Stimulated activated CD4-positive, alpha-beta T cell treated with anti-CD3 and anti-CD28 coated beads, TNF-alpha, amount 100 ng/mL, for 1 hour (primary cell): ENCODE measurements at places on chromosomes 12 and 14.

GRCh38 chr12:95201056-95201670 lies 16.1 kb downstream of the FGD6 start:
- DNase-seq, result no peak

DNA sequence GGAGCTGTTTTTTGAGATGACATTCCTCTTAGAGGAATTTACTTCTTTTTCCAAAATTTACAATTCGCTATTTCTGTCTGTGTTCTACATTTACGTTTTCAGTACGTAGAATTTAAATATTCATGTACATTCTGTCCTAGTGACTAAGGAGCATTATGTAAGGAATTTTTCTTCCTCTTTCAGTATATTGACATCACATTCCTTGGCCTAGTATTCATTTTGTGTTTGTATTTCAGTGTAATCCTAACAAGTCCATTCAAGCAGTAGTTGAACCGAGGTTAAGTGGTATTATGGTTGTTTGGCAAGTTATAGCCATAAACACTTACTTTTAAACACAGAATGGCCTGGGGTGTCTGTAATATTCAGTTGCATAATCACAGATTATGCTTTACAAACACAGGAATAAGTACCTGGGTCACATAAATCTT lies 465.2 kb downstream of the PCNX1 start:
- no peak for DNase-seq

- no peak for DNase-seq
Observed at GRCh38 chr12:26668230-26668629, 164.8 kb downstream of the ITPR2 start.

GRCh38 chr14:75906680-75907280 lies 75.0 kb downstream of the TGFB3 start:
- DNase-seq, result peak; percentile 27

GRCh38 chr14:102094101-102094500 lies 7.3 kb upstream of the HSP90AA1 start:
- no peak for DNase-seq

- DNase-seq, result no peak
Observed at GRCh38 chr12:20616093-20616492, 79.0 kb upstream of the SLCO1C1 start.

DNA sequence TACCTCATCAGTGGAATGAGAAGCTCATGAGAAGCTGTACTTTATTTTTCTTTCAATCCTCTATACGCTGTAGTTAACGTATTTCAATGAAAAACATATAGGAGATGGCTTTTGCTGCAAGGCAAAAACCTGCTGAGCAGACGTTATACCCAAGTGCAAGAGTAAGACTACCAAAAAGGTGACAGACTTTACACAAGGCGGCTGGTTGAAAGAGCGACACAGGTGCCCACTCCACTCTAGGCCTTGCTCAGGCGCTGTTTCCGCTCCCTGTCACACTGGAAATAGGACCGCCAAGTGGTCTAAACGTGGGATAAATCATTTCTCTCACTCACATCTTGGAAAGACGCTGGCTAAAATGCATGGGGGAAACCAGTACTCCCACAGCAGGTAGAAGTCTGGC lies 54.5 kb downstream of the PPP2R5C start:
- no peak for DNase-seq

DNA sequence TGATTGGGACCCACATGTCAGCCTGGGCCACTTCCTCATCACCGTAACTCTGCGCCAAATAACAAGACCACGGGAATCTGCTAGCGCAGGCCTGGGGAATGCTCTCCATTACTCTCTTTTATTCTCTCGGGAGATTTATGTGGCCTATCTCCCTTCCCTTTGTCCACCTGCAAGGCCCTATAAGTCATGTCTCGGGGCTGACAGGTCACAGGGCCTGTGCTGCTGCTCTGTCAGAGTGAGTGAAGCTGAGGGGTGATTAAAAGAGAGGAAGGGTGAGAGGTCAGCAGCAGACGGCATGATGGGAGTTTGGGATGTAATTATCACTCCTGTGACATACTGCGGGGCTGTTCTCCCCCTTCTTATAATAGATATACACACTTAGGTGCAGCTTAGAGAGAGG lies 26.2 kb upstream of the GPATCH2L start:
- DNase-seq, result no peak

GRCh38 chr12:46386877-46387629 lies 14.5 kb upstream of the SLC38A2 start:
- no peak for DNase-seq

GRCh38 chr12:52581066-52581465 lies 7.4 kb upstream of the KRT74 start:
- no peak for DNase-seq

GRCh38 chr12:52832985-52833905 lies 866 bp downstream of the KRT79 start:
- no peak for DNase-seq

DNA sequence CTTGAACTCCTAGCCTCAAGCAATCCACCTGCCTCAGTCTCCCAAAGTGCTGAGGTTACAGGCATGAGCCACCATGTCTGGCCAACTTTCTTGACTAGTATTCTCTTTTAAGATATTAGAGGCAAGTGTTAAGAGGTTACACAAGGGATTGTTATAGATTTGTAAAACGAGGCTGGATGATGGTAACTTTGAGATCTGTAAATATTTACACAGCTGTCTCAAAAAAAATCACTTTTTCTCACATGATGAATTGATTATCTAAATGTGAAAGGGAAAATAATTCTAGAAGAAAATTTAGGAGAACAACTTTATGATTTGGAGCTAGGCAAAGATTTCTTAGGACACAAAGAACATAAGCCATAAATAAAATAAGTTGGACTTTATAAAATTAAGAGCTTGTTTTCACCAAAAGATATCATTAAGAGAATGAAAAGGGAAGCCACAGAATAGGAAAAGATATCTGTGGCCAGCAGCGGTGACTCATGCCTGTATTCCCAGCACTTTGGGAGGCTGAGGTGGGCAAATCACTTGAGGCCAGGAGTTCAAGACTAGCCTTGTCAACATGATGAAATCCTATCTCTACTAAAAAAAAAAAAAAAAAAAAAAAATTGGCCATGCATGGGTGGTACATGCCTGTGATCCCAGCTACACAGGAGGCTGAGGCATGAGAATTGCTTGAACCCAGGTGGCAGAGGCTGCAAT lies 77.4 kb downstream of the BBS10 start:
- no peak for DNase-seq

DNA sequence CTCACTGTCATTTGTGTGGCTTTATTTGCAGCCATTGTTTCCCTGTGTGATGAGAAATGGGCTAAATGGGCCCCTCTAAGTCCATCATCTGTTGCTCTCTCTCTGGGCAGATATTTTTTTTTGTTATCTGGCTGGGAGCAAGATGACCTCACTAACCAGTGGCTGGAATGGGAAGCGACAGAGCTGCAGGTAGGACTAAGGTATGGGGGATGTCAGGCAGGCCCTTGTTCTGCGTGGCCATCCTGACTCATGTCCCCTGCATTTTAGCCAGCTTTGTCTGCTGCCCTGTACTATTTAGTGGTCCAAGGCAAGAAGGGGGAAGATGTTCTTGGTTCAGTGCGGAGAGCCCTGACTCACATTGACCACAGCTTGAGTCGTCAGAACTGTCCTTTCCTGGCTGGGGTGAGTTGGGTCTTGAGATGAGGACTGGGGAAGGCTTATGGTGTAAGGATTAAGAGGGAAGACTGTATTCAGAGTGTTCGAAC lies 1.3 kb downstream of the MARS1 start:
- no peak for DNase-seq

GRCh38 chr12:93753838-93754429 lies 76.8 kb downstream of the CRADD start:
- no peak for DNase-seq

GRCh38 chr12:4140581-4141301 lies 132.8 kb upstream of the CCND2 start:
- DNase-seq, result no peak

- no peak for DNase-seq
Observed at GRCh38 chr14:59133709-59134108, 54.8 kb upstream of the DAAM1 start.

GRCh38 chr12:125382926-125383325 lies 317.7 kb downstream of the AACS start:
- DNase-seq, result no peak

DNA sequence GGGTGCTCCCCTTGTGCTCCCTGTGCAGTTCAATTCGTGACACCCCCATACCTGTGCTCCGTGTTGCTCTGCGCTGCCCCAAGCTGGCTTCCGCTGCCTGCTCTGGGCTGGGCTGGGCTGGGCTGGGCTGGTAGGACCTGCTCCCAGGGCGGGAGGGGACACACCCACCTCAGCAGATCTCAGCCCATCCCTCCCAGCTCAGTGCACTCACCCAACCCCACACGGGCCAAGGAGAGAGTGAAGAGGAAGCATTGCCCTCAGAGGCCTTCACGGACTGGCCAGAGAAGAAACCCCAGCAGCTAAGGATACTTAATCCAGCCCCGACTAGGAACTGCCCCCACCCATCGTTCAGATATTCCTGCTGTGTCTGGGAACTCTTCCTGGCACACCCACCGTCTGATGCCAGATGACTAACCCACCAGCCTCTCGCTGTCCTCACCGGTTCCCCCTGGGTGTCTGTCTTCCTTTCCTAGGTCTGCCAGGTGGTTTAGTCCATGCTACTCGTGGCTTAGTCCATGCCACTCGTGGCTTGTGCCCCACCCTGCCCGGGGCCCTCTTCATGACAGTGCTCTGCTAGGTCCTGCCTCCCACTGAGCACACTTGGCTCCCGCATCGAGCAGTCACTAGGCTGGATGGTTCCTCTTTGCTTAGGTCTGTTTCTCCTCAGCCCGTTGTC lies at the start of gene LPAR5:
Gene LPAR5 (minus strand): TSS at position 104 of the 676 bp plus-strand sequence. CDS start 14,711 bp downstream, outside the sequence.
- DNase-seq, result no peak

GRCh38 chr12:56628671-56629458 lies 1.3 kb downstream of the BAZ2A start:
- DNase-seq, result no peak

DNA sequence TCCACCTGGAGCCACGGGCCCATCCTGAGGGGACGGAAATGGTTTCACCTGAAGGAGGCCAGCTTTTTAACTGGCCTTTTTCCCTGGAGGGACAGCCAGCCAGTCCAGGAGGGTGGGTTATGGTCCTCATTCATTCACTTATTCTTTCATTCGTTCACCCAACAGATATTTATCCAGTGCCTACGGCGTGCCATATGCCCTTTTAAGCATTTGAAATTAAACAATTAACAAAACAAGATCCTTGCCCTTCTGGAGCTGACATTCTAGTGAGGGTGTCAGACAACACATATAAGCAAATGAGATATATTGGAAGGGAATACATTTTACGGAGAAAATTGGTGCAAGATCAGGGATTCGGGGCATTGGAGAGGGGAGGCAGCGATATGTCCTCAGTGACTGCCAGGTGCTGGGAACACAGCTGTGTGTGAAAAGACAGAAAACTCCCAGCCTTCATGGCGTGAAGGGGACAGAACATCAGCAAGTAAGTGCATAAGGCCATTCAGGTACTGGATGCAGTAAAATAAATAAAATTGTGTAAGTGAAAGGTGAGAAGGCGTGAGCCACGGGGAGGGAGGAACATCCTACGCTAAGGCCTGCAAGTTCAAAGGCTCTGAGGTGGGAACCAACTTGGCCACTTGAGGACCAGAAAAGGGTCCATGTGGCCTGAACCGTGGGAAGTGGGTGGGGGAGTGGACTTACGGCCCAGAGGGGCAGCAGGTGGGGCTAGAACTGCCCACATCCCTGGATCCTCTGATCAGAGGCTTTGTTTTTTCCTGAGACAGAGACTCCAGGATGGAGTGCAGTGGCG lies 684 bp upstream of the ABCB9 start:
- DNase-seq, result no peak

DNA sequence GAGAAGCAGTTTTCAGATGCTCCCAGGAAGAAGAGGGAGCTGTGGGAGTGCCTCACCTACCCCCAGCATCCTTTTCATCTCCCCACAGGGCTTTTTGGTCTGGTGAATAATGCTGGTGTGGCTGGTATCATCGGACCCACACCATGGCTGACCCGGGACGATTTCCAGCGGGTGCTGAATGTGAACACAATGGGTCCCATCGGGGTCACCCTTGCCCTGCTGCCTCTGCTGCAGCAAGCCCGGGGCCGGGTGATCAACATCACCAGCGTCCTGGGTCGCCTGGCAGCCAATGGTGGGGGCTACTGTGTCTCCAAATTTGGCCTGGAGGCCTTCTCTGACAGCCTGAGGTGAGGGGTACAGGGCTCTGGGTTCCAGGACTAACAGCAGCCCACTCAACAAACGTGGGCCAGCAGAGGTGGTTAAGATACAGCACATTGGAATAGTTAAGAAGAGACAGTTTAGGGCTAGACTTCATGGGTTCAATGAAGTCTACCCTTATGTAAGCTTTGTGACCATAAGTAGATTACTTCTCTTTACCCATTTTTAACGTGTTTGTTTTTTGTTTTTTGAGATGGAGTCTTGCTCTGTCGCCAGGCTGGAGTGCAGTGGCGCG lies 1.5 kb downstream of the RDH5 start:
- DNase-seq, result no peak

DNA sequence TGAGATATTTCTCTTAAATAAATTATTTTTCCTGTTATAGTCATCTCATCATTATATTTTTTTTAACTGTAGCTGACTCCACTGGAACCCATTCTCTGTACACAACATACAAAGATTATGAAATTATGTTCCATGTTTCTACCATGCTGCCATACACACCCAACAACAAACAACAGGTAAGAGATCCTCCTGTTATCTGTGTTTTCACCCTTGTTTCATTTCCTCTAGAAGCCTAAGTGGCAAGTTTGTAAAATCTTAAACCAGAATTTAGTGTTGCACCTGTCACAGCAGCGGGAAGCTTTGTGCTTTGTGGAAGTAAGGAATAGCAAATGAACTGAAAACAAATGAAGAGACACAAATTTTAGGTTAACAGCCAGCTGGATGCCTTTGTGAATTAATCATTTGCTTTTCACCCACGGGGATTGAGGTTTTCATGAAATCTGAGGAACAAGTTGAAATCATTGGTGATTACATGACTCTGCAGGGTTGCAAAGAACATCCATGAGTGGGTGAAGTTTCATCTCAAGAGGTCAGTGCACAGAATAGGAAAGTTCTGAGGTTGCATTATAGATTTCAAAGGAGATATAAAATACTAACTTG lies 273.9 kb upstream of the RGS6 start:
- no peak for DNase-seq

- DNase-seq, result no peak
Observed at GRCh38 chr12:21538061-21538653, 12.1 kb downstream of the SPX start.

DNA sequence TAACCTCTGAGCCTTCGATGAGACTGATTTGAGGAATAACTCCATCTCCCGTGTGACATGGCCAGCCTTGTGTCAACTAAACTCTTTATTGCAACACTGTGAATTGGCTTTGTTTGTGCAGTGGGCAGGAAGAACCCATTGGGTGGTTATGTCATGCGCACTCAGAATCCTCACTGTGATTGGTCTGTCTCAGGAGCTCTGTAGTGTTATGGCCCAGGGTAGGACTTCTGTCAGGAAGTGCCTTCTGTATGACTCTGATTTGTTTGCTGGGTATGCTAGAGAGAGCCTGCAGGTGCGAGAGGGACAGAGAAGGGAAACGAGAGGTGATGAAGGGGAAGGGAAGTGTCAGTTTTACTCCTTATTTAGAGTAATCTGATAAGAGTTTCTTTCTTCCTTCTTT lies 71.5 kb upstream of the DCD start:
- no peak for DNase-seq

- DNase-seq, result no peak
Observed at GRCh38 chr12:5817246-5817645, 127.8 kb downstream of the ANO2 start.
